ENCODE measurements at places on chromosomes 12 and 14.

DNA sequence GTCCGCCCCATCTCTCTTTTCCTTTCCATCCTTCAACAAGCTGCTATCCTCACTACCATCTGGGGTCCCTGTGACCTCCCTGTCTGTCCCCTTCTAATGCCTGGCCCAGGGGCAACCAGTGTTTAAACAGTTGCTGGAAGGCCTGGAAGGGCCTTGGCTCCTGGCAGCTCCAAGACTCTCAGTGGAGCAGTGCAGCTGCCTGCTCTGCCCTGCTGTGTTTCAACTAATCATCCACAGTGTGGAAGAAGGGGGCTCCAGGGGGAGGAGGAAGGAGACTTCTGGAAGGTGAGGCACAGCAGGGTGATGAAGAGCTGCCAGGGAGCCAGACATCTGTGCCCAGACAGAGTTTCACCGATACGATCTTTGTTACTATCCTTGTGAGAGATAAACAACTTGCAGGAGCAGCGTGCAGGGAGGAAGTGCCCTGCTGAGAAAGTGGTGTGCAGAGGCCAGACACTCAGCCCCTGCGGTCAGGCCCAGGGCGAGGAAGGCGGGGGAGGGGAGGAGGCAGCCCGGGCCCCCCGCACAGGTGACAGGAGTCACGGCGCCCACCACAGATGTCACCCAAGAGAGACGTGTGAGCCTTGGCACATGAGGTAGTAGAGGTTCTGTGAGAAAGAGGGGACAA is 1061.8 kb downstream of the BCL11B start:
- no peak for DNase-seq

DNA sequence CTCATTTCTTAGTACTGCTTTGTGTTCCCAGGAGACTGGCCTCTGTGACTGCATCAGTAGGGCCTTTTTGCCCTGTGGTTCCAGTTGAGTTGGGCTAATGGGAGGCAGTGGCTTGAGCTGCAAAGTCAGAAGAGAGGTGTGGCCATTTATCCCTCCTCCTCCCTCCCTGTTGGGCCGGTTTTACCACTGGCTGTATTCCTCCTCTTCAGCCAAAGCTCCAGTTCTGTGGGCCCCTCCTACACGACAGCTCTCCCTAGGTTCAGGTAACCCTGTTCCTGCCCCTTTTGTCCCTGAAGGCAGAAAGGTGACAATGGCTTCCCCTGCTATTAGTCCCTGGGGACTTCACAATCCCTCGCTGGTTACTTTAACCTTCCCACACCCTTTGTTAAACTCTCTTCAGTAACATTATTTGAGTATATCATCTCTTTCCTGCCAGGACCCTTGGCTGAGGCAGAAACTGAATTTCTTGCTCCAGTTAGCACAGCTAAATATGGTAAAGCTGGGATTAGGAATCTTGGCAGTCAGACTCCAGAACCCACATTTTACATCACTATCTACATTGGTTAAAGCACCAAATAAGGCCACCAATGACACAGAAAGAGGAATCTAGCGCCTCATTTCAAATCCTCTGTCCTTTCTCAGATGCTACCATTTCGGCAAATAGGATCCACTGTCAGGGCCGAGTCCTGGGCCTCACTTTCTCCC is 121.9 kb upstream of the SLC35F4 start:
- DNase-seq: no peak

DNA sequence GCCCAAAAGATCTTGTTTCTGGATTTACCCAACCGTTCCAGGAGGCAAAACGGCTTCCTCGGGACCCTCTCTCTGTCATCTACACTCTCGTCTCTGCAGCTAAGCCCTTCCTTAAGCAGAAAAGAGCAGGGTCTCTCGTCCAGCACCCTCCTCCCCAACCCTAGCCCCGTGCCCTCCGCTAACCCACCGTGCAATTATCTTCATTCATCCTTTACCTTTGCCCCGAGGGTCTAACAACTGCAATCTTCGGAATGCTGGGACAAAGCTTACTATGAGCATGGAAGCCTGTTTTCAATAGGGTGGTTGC is 276 bp upstream of the BMAL2 start:
- no peak for DNase-seq

GRCh38 chr12:26274441-26275312 is 79.3 kb downstream of the SSPN start:
- DNase-seq: peak; percentile 92

DNA sequence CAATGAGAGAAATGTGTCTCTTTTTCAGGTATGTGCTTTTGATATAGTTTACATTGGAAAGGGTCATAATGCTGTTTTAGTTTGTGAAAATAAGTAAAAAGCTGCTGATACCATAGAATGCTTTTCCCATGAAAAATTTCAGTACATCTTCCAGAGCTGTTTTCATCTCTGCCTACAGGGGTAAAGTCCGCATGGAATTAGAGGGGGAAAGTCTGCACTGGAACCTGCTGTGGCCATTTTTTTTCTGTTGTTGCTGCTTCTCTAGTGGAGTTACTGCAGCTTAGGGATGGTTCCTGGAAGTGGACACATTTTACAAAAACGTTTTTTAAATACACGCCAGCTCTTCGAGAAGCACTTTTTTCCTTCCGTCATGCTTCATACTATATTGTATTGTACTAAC is 81.3 kb downstream of the VEZT start:
- no peak for DNase-seq

- DNase-seq: peak; percentile 69
These were observed 12.1 kb downstream of the MDM1 start for GRCh38 chr12:68319988-68320623.

GRCh38 chr12:116708826-116709756 is 28.8 kb downstream of the SPRING1 start:
- DNase-seq: peak; percentile 79

- DNase-seq: peak; percentile 11
These were observed 100.8 kb downstream of the PPHLN1 start for GRCh38 chr12:42426746-42427145.

GRCh38 chr12:121668750-121669520 is 519 bp downstream of the MORN3 start:
- peak; percentile 47 for DNase-seq

GRCh38 chr12:49305762-49306510 is 11.0 kb downstream of the PRPH start:
- no peak for DNase-seq

GRCh38 chr12:14766649-14767215 is 36.5 kb downstream of the WBP11 start:
- DNase-seq: no peak

GRCh38 chr14:34935488-34935887 is 47.3 kb upstream of the SRP54 start:
- no peak for DNase-seq
